Activated CD4-positive, alpha-beta T cell treated with anti-CD3 and anti-CD28 coated beads, Interleukin-2, amount 10 ng/mL, durations not matched to agents 24 days and 14 days (primary cell): ENCODE measurements at places on chromosomes 4 and X. TPM values are rescaled to one million over a fixed set of nuclear protein-coding genes. Genes with fewer than 3 reads are reported as not detected.

DNA sequence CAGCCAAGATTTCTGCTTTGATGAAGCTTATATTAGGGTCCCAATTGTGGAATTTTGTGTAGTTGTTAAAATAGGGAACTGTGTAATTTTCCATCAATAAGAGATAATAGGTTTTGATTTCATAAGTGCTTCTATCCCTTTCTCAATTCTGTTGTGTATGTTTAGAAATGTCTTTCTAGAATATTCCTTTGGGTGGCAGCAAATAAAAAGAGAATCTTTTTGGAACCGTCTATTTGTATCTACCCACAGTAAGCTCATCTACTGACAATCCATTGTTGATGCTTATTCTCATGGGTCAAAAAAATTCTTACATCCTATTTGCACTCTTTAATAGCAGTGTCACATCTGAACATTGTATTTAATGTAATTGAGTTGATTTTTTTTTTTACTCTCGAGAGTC, 61.7 kb downstream of the TMA16 start:
- no peak for DNase-seq
- H3K27ac ChIP-seq: no peak overlapping the region
- peaks cover 2% of the 10 kb centered on the region for H3K27me3 ChIP-seq
- no peak overlapping the region for H3K4me3 ChIP-seq
- H3K36me3 ChIP-seq: no peaks in the 10 kb centered on the region

DNA sequence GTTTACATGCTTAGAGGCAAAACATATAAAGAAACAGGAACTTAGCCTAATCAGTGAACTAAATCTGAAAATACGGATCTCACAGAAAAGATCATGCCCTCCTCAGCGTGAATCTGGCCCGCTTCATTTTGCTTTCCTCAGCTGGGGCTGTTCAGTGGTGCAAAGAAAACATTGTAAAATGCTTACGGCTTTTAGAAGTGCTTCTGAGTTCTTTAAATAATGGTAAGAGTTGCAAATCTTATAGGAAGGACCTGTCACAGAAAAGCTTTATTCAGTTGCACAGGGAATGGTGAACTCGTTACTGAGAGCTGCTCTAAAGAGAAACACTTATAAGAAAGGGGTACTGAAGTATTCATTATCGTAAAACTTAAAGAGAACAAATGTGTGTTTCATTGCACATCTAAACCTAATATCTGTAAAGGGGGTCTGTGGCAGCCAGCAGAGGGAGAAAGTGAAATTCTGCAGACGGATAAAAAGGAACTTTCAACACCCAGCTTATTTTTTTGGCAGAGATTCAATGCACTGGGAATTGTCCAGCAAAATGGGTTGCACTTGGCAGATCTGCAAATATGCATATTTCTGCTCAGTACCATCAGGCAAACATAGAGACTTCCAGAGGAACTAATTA, 139.2 kb upstream of the ANK2 start:
- H3K36me3 ChIP-seq: no peaks in the 10 kb centered on the region
- no peaks in the 10 kb centered on the region for H3K4me1 ChIP-seq
- H3K27me3 ChIP-seq: peaks cover 11% of the 10 kb centered on the region
- no peak overlapping the region for H3K27ac ChIP-seq
- no peak for DNase-seq

- H3K27me3 ChIP-seq: peaks cover 12% of the 10 kb centered on the region
- no peaks in the 10 kb centered on the region for H3K36me3 ChIP-seq
- peaks cover 4% of the 10 kb centered on the region for H3K4me1 ChIP-seq
- H3K27ac ChIP-seq: no peak overlapping the region
Observed at GRCh38 chr4:151430740-151431457, 21.9 kb downstream of the FHIP1A start.

GRCh38 chr4:11628093-11628725, 199.5 kb upstream of the HS3ST1 start:
- H3K27ac ChIP-seq: no peak overlapping the region
- H3K4me3 ChIP-seq: no peak overlapping the region
- H3K36me3 ChIP-seq: no peaks in the 10 kb centered on the region
- no peak for DNase-seq
- H3K27me3 ChIP-seq: no peaks in the 10 kb centered on the region

DNA sequence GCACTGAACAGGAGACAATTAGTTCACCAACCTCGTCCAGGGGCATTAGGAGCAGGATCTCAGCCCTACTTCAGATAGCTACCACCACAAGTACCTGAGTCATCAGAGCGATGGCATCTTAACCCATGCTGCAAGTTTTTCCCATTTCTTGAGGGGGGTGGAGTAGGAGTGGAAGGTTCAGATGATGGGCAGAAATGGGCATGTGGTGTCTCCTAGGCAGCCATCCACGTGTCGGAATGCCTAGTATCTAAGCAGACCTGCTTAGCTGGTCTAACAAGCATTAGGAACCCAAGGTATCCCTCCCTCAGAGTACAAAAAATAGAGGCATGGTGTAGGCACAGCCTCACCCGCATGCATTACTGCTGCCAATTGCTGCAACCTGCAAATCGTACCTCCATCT, 159.1 kb upstream of the DGKK start:
- H3K4me3 ChIP-seq: no peak overlapping the region
- no peak overlapping the region for H3K27ac ChIP-seq
- no peaks in the 10 kb centered on the region for H3K4me1 ChIP-seq
- no peak for DNase-seq
- H3K36me3 ChIP-seq: no peaks in the 10 kb centered on the region
- H3K27me3 ChIP-seq: no peaks in the 10 kb centered on the region

- H3K4me1 ChIP-seq: no peaks in the 10 kb centered on the region
- H3K36me3 ChIP-seq: no peaks in the 10 kb centered on the region
- no peak overlapping the region for H3K27ac ChIP-seq
- peaks cover 3% of the 10 kb centered on the region for H3K27me3 ChIP-seq
Observed at GRCh38 chr4:25068386-25068785, 37.6 kb upstream of the LGI2 start.

- no peaks in the 10 kb centered on the region for H3K36me3 ChIP-seq
- DNase-seq: no peak
- no peak overlapping the region for H3K27ac ChIP-seq
- peaks cover 12% of the 10 kb centered on the region for H3K27me3 ChIP-seq
- H3K4me3 ChIP-seq: no peak overlapping the region
Observed at GRCh38 chr4:15878011-15878410, 60.5 kb downstream of the FGFBP1 start.

- no peaks in the 10 kb centered on the region for H3K4me1 ChIP-seq
- no peak overlapping the region for H3K4me3 ChIP-seq
Observed at GRCh38 chrX:97027384-97027922, 143.7 kb downstream of the RPA4 start.

GRCh38 chr4:113637363-113637762, 124.2 kb downstream of the CAMK2D start:
- H3K4me3 ChIP-seq: peak overlapping the region; percentile 14
- no peak overlapping the region for H3K27ac ChIP-seq
- DNase-seq: no peak
- H3K4me1 ChIP-seq: peaks cover 46% of the 10 kb centered on the region
- no peaks in the 10 kb centered on the region for H3K27me3 ChIP-seq

ANKRD17 gene
- total RNA-seq: 67.4 and 76.5 TPM in 2 replicates

UGT2B7 gene
- not detected in 2 replicates for total RNA-seq

CXCL1 gene
- total RNA-seq: not detected in 2 replicates

DNA sequence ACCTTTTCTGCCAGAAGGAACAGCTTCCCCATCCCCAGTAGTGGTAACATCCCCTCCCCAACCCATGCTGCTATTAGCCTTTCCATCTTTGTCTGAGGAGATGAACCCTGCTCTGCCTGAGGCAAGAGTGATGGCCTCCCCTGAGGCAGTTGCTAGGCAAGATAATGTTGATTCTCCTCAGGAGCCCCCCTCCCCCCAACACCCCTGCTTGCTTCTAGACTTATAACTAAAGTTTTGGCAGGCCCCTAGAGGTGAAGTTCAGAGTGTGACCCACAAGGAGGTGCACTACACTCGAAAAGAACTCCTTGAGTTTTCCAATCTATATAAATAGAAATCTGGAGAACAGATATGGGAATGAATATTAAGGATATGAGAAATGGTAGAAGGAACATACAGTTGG, 962.5 kb downstream of the ADGRL3 start:
- H3K27me3 ChIP-seq: no peaks in the 10 kb centered on the region
- no peaks in the 10 kb centered on the region for H3K4me1 ChIP-seq
- H3K36me3 ChIP-seq: no peaks in the 10 kb centered on the region
- no peak overlapping the region for H3K4me3 ChIP-seq

NAP1L2 gene
- total RNA-seq: 1.9 and 2.1 TPM in 2 replicates

DNA sequence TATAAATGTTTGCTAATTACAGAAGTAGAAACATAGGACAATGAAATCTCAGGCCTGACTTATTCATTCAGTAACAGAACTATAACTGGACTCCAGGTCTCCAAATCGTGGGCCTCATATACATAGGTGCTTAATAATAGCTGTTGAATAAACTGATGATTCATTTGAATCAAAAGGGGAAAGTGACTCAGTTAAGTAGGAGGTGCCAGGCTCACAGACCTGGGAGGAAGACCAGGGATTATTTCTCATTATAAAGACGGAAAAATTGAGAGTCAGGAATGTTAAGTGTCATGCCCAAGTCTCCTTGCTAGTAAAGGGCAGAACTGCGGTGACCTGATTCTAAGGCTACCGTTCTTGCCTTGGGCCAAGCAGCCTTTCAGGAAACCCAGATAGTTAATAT, 131.5 kb downstream of the HS3ST1 start:
- no peaks in the 10 kb centered on the region for H3K36me3 ChIP-seq
- no peak overlapping the region for H3K4me3 ChIP-seq
- no peaks in the 10 kb centered on the region for H3K27me3 ChIP-seq
- no peak overlapping the region for H3K27ac ChIP-seq
- no peak for DNase-seq
- no peaks in the 10 kb centered on the region for H3K4me1 ChIP-seq

DNA sequence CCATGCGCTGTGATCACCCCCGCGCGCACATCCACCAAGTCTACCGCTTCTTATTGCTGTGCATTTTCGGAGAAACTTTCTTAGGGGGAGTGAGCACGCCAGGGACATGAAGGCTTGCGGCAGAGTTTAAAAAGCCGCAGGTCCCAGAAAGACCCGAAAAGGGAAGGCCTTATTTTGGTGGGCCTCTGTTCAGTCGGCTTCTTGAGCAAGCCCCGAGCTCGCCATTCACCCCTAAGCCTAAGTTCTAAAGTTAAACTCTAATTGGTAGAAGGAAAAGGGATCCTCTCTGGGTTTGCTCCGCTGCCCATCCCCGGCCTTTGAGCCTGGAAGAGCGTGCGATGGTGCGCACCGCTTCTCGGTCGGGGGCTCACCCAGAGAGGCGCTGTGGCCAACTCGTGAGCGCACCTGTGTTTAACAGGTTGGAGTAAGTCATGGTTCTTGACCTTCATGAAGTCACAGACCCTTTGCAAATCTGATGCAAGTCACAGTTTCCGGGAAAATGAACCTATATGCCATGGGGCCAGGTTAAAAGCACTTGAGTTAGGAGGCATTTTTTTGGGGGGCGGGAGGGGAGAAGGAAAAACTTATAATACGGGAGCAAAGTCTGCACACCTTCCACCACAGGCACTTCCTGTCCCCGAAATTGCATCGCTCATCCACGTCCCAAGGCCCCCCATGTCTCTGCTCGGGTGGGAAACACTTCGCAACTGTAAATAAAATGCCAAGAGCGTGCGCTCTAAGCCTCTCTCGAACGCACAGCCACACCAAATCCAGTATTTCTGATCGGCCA, 1.9 kb downstream of the PHOX2B start:
- peaks cover 66% of the 10 kb centered on the region for H3K27me3 ChIP-seq
- H3K36me3 ChIP-seq: peaks cover 10% of the 10 kb centered on the region
- no peak overlapping the region for H3K4me3 ChIP-seq
- H3K27ac ChIP-seq: no peak overlapping the region
- no peaks in the 10 kb centered on the region for H3K4me1 ChIP-seq

- peak overlapping the region; percentile 90 for H3K4me3 ChIP-seq
- peaks cover 55% of the 10 kb centered on the region for H3K36me3 ChIP-seq
- peak; percentile 68 for DNase-seq
- H3K4me1 ChIP-seq: peaks cover 45% of the 10 kb centered on the region
- peak overlapping the region; percentile 97 for H3K27ac ChIP-seq
Observed at GRCh38 chr4:1249731-1250526, 999 bp upstream of the CTBP1 start.
